Activated CD4-positive, alpha-beta T cell treated with anti-CD3 and anti-CD28 coated beads, Interleukin-2, amount 10 ng/mL, durations not matched to agents 7 days and 5 days (primary cell): ENCODE measurements at places on chromosomes 3 and 15. TPM values are rescaled to one million over a fixed set of nuclear protein-coding genes. Genes with fewer than 3 reads are reported as not detected.

Gene COL8A1
- not detected for total RNA-seq

Gene GOLGA8Q
- total RNA-seq = 0.83 TPM

Gene FAH
- total RNA-seq = 19.7 TPM

Gene FAM107A
- total RNA-seq = not detected

Gene FGF7
- not detected for total RNA-seq

Gene ISL2
- total RNA-seq = 0.82 TPM

Gene RGMA
- 0.15 TPM for total RNA-seq

Gene KCNMB2
- total RNA-seq = not detected
